ENCODE measurements at places on chromosomes 2 and 18.

DNA sequence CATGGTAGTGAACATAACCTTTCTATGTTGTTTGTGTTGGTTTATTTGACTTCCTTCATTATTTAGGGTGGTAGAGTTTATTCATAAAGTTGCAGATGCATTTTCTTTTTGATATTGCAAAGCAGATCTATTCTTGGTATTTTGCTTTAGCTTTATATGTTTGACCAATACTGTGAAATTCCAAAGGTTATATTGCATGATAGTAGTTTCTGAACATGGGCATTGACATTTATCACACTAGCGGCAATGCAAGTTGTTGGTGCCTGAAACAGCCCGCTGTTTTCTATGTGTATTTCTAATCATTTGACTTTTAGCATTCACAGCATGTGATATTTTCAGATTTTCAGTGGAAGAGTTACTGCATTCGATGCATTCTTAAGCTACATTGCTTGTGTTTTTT, 87.2 kb downstream of the ASXL3 start:
- no peak for DNase-seq

GRCh38 chr18:54860941-54861340, 32.7 kb downstream of the RAB27B start:
- DNase-seq = no peak

GRCh38 chr2:23244617-23245016, 140.4 kb upstream of the KLHL29 start:
- no peak for DNase-seq

DNA sequence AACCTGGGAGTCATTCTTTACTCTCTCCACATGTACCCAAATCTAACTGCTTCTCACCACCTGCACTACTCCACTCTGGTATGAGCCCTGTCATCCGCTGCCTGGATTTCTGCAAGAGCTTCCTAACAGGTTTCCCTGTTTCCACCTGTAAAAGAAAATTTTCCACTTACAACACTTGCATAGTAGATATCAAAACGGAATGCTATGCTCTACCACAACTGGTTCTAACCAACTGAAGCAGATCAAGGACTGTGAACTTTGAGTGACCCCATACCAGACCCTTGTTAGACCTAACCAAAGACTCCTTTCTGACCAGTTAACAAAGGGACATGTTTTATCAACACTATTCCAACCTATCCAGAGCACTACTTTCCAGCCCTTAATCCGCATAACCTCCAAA, 3.8 kb upstream of the TMEM131 start:
- DNase-seq = no peak

DNA sequence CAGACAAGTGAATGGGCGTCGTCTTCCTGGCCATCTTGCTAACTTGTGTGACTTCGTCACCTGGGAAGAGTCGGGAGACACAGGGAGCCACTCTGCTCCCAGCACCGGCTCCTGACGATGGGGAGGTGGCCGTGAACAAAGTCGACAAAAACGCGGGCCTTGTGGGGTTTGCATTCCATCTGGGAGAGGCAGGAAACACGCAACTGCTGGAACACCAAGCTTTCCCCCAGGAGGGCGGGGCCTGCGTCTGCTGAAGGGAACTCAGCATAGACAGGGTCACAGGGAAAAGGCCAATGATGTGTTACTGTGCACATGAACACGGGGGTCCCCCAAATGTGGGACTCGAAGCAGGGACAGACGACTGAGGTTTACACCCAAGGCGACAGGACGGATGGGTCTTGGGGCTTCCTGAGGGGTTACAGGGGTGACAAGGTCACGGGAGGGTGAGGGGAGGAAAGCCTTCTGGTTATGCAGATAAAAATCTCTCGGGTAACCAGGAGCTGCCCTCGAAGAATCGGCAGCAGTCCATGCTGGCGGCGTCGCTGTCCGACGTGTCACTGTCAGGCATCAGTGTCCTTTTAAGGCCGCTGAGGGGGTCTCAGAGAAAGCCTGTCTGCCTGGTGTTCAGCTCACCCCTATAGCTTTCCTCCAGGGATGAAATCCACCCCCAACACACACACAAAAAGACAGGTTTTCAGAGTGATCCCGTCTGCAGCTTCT, 28.2 kb upstream of the PRLH start:
- DNase-seq = no peak

- no peak for DNase-seq
Measured at GRCh38 chr18:48638451-48638850, 99.6 kb downstream of the CTIF start.

DNA sequence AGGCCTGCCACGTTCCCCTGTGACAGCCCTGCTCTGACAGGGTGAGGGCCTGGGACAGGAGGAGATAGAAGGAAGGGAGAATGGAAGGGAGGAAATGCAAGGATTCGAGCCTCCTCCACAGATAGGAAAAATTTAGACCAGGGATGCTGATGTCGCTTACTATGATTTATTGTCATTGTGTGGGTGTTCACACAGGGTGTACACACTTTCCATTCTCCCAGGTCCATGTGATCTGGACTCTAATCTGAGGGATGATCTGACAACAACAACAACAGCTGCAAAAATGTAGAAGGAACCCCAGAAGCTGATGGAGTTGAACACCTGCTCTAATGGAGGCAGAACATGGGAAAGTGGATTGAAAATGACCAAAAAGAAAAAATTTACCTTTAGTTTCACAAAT, 231.7 kb upstream of the TNP1 start:
- peak; percentile 9 for DNase-seq

- DNase-seq = peak; percentile 49
Measured at GRCh38 chr2:27049422-27050280, 1.8 kb upstream of the AGBL5 start.

DNA sequence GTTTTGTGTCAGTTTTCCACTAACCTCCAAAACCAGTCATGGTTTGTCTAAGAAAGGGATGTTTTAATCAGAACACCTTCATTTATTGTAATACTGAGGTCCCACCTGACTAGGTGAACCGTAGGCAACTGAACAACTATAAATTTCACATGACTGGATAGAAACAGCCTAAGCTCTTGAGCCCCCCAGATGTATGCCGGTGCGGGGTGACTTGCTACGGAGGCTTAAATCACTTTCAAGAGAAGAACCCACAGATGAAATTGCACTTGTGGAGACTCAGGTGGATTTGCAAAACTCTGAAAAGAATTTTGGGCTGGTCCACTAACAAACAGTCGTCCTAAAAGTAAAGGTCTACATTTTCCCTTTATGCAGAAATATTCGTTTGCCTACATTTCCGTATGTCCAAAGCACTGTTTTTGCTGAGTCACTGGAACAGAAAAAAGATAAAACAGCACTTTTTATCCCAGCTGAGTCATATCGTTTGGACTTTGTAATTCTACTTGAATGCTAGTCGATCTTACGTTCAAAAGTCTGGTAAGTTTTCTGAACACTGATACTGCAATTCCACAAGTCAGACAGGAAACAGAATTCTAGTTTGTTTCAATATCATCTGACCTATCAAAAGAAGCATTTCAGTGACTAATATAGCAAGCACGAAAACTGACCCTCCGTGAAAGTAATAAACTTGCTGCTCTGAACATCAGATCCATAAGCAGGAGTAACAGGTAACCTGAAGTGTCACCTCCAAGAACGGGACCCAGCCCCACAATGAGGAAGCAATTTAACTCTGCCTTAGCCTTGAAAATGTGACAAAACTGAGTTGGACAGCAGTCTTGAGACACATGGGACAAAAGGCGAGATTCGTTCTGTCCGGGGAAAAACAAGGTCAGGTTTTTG, 18.1 kb downstream of the ZNF516 start:
- DNase-seq = peak; percentile 64

GRCh38 chr18:60176259-60176658, 196.3 kb downstream of the MC4R start:
- no peak for DNase-seq

- no peak for DNase-seq
Measured at GRCh38 chr2:208025814-208026184, 472 bp upstream of the PLEKHM3 start.
